ENCODE measurements at places on chromosomes 2 and 18.

- no peak overlapping the region for H3K27ac ChIP-seq
- H3K36me3 ChIP-seq, result no peaks in the 10 kb centered on the region
- H3K4me3 ChIP-seq, result no peak overlapping the region
- H3K4me1 ChIP-seq, result no peaks in the 10 kb centered on the region
- no peaks in the 10 kb centered on the region for H3K27me3 ChIP-seq
- DNase-seq, result no peak
Measured at GRCh38 chr2:140869107-140869506, 1261.7 kb downstream of the LRP1B start.

GRCh38 chr2:172480301-172481218 is 53.2 kb downstream of the ITGA6 start:
- peaks cover 37% of the 10 kb centered on the region for H3K4me1 ChIP-seq
- H3K27ac ChIP-seq, result peak overlapping the region; percentile 15
- no peaks in the 10 kb centered on the region for H3K27me3 ChIP-seq
- H3K36me3 ChIP-seq, result peaks cover 70% of the 10 kb centered on the region
- no peak overlapping the region for H3K4me3 ChIP-seq
- no peak for DNase-seq

DNA sequence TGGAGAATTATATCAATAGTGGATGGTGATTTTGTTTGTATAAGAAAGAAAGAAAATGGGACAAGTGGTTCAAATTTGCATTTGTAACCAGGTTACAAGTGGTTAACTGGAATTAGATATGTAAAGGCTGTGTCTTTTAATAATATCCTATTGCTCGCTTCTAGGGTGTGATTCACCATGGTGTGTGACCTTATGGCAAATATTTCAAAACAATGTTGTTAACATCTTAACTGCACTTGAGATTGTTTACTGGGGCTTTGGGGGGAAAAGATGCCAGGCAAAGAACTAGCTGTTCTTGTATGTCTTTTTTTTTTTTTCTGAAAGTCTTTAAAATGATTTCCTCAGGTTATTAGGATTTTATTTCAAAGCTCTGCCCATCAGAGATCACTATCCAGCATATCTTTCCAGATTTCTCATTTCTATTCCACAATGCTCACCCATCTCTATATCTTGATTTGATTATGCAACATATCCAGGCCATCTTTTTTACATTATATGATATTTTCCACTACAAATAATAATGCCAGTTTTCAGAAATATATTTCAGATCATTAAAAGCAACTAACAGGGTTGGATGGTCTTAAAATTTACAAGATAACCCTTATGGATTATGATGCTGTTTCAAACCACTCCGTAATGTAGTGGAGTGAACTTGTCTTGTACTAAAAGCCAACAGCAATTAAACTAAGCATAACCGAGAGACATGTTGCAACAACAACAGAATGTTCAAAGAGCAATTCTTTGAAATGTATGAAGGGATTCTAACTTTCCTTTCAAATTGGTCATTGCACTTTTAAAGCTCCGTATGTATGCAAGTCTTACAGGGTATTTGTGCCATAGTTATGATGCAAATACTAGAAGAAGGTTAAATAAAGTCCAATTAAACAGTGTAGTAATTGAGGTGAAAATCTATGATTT is 341.5 kb upstream of the ETAA1 start:
- no peaks in the 10 kb centered on the region for H3K4me1 ChIP-seq
- H3K27ac ChIP-seq, result no peak overlapping the region
- H3K36me3 ChIP-seq, result no peaks in the 10 kb centered on the region
- no peak overlapping the region for H3K4me3 ChIP-seq
- no peaks in the 10 kb centered on the region for H3K27me3 ChIP-seq

- H3K4me3 ChIP-seq, result no peak overlapping the region
- H3K27ac ChIP-seq, result no peak overlapping the region
- DNase-seq, result no peak
- no peaks in the 10 kb centered on the region for H3K36me3 ChIP-seq
- H3K4me1 ChIP-seq, result no peaks in the 10 kb centered on the region
- no peaks in the 10 kb centered on the region for H3K27me3 ChIP-seq
Measured at GRCh38 chr2:128301021-128301420, 17.6 kb downstream of the HS6ST1 start.

GRCh38 chr2:234493796-234494195 is 3.1 kb downstream of the ARL4C start:
- peaks cover 6% of the 10 kb centered on the region for H3K27me3 ChIP-seq
- DNase-seq, result no peak
- H3K36me3 ChIP-seq, result peaks cover 74% of the 10 kb centered on the region
- peaks cover 36% of the 10 kb centered on the region for H3K4me1 ChIP-seq
- peak overlapping the region; percentile 100 for H3K27ac ChIP-seq

- no peak for DNase-seq
- peaks cover 3% of the 10 kb centered on the region for H3K27me3 ChIP-seq
- peaks cover 29% of the 10 kb centered on the region for H3K4me1 ChIP-seq
Measured at GRCh38 chr2:203685081-203685621, 21.3 kb upstream of the CD28 start.

GRCh38 chr18:75341267-75341666 is 86.2 kb downstream of the SMIM21 start:
- H3K36me3 ChIP-seq, result no peaks in the 10 kb centered on the region
- peaks cover 2% of the 10 kb centered on the region for H3K27me3 ChIP-seq
- no peaks in the 10 kb centered on the region for H3K4me1 ChIP-seq
- H3K4me3 ChIP-seq, result no peak overlapping the region

GRCh38 chr2:205948496-205948837 is 137.5 kb downstream of the INO80D start:
- H3K4me3 ChIP-seq, result no peak overlapping the region
- peaks cover 34% of the 10 kb centered on the region for H3K27me3 ChIP-seq
- no peak overlapping the region for H3K27ac ChIP-seq
- no peaks in the 10 kb centered on the region for H3K36me3 ChIP-seq
- H3K4me1 ChIP-seq, result peaks cover 3% of the 10 kb centered on the region
- no peak for DNase-seq

DNA sequence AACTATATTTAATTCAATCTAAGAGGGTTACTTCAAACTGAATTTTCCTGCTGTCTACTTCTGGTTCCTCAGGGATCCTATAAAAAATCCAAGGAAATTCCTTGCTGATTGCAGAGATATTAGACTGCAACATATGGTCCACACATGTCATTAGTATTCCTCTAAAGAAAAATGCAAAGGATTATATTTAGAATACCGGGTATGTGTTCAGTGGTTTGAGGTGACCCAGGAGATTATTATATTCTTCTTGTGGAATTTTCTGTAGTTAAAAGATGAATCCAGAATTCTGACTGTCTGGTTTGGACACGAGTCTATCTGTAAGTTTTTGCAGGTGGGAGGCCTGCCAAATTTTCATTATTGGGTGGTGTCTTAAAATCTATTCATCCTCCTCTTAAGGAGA is 18.2 kb downstream of the HOXD1 start:
- H3K27me3 ChIP-seq, result peaks cover 18% of the 10 kb centered on the region
- H3K36me3 ChIP-seq, result no peaks in the 10 kb centered on the region
- no peaks in the 10 kb centered on the region for H3K4me1 ChIP-seq
- no peak for DNase-seq
- H3K27ac ChIP-seq, result no peak overlapping the region

- H3K4me3 ChIP-seq, result no peak overlapping the region
- H3K27me3 ChIP-seq, result peaks cover 4% of the 10 kb centered on the region
- peak; percentile 12 for DNase-seq
- H3K27ac ChIP-seq, result no peak overlapping the region
Measured at GRCh38 chr2:241768850-241769249, 7.8 kb upstream of the GAL3ST2 start.

- no peak overlapping the region for H3K27ac ChIP-seq
- no peaks in the 10 kb centered on the region for H3K36me3 ChIP-seq
- no peak for DNase-seq
- H3K4me1 ChIP-seq, result no peaks in the 10 kb centered on the region
- H3K4me3 ChIP-seq, result no peak overlapping the region
- no peaks in the 10 kb centered on the region for H3K27me3 ChIP-seq
Measured at GRCh38 chr18:74264303-74265020, 27.3 kb downstream of the CYB5A start.

- H3K4me1 ChIP-seq, result no peaks in the 10 kb centered on the region
- H3K4me3 ChIP-seq, result no peak overlapping the region
- H3K36me3 ChIP-seq, result no peaks in the 10 kb centered on the region
- H3K27me3 ChIP-seq, result no peaks in the 10 kb centered on the region
Measured at GRCh38 chr2:107804608-107805498, 21.8 kb upstream of the RGPD4 start.

DNA sequence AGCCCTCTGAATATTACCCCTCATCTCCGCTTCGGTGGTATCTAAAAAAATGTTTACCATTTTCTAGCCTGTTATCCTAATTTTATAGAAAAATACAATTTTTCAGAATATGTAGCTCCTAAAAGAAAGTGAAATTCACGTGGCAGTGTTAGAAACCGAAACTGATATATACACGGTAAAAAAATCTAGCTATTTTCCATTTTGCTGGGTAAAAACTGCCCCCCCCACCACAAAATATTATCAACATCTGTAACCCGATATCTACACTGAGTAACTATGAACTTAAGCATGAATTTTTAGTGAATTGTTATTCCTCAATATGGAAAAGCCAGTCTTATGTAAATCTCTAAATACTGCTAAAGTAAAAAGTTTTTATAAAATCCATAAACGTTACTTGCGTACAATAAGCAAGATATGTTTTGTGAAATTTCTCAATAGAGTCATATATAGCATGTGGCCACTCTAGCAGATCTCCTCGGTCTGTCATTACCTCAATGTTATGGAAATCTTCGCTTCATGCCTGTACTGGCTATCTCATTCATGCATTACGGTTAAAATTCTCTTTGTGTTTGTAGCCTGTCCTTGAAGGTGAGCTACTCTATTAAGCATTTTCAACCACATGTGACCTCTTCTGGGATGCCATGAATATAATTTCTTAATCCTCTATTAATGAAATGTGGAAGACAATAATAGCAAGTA is 524.2 kb downstream of the TRIB2 start:
- no peaks in the 10 kb centered on the region for H3K27me3 ChIP-seq
- no peak overlapping the region for H3K4me3 ChIP-seq
- no peak for DNase-seq

DNA sequence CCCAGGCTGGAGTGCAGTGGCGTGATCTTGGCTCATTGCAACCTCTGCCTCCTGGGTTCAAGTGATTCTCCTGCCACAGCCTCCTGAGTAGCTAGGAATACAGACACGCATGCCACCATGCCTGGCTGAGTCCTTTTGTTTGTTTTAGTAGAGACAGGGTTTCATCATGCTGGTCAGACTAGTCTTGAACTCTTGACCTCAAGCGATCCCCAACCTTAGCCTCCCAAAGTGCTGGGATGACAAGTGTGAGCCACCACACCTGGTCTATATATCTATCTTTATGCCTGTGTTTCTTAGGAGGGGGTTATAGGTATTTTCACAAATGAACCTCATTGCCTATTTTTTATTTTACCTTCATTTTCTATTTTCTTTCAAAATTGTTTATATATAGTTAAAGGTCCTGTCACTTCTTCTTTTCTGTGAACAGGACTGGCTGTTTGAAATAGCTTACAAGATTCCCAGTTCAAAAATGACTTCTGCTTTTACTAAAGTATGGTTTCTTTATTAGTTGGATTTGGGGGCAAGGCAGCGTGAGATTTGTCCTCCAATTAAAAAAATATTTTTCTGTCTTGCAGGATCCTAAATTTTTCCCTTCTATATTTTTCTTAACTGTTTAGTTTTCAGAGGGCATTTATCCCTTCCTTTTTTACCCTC is 16.4 kb upstream of the MARCHF7 start:
- peaks cover 4% of the 10 kb centered on the region for H3K36me3 ChIP-seq
- H3K27me3 ChIP-seq, result no peaks in the 10 kb centered on the region
- H3K4me3 ChIP-seq, result no peak overlapping the region
- H3K4me1 ChIP-seq, result no peaks in the 10 kb centered on the region
- no peak overlapping the region for H3K27ac ChIP-seq

DNA sequence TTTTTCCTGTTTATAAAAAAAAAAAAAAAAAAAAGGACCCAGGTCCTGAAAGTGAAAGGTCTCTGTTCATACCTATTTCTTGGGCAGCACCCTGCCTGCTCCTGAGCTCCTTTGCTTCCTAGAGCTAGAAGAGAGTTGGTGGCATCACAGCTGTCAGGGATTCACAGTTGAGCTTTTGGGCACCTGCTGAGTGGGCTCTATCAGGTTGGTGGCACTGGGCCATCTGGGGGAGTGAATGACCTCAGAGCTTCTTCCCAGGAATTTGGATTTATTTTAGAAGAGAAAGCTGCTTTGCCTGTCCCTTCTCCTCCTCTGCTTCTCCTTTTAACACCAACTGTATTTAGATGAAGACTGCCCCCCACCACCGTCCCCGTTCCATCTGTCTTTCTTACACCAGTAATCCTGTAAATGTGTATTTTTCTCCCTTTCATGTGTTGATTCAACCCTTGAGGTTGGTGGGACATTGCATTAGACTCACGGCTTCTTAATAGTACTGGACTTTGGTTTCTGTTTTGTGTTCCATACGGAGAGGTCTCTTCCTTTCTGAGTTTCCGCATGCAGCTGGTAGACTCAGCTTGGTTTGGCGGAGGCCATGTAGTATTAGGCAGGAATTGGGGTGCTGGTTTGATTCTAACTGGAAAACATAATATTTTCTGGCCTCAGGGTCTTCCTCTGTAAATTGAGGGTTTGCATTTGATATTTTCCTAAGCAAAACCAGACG is 7.6 kb upstream of the MGAT5 start:
- peak; percentile 30 for DNase-seq
- H3K27me3 ChIP-seq, result no peaks in the 10 kb centered on the region
- no peak overlapping the region for H3K27ac ChIP-seq
- H3K4me1 ChIP-seq, result peaks cover 74% of the 10 kb centered on the region
- H3K4me3 ChIP-seq, result peak overlapping the region; percentile 2

- peaks cover 23% of the 10 kb centered on the region for H3K27me3 ChIP-seq
- H3K27ac ChIP-seq, result no peak overlapping the region
- no peaks in the 10 kb centered on the region for H3K4me1 ChIP-seq
- no peak overlapping the region for H3K4me3 ChIP-seq
Measured at GRCh38 chr2:136517716-136518115, 247.6 kb upstream of the THSD7B start.

- no peak overlapping the region for H3K27ac ChIP-seq
- no peak overlapping the region for H3K4me3 ChIP-seq
- no peaks in the 10 kb centered on the region for H3K27me3 ChIP-seq
- H3K36me3 ChIP-seq, result no peaks in the 10 kb centered on the region
- H3K4me1 ChIP-seq, result no peaks in the 10 kb centered on the region
Measured at GRCh38 chr2:67186871-67187270, 210.3 kb upstream of the ETAA1 start.

DNA sequence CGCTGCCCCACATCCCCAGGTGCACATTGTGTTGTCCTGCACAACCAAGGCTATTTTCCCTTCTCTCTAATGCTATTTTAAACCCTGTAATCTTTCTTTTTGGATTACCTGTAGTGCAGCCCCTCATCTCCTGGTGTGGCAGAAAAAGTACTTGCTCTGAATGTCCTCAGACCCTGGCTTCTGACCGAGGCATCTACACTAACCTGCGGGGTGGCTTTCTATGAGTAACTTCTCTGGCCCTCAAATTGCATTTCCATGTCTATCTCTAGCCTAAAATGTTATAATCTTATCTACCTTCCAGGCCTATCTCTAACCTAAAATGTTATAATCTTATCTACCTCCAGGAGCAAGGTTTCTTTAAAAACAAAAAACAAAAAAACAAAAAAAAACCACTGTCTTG is 18.2 kb upstream of the SP5 start:
- H3K27ac ChIP-seq, result no peak overlapping the region
- no peaks in the 10 kb centered on the region for H3K4me1 ChIP-seq
- H3K27me3 ChIP-seq, result peaks cover 15% of the 10 kb centered on the region
- DNase-seq, result no peak

All from activated naive CD4-positive, alpha-beta T cell treated with anti-CD3 and anti-CD28 coated beads, Interleukin-2, amount 10 ng/mL, durations not matched to agents 7 days and 5 days (primary cell).